ENCODE measurements at places on chromosomes 7 and 10.

DNA sequence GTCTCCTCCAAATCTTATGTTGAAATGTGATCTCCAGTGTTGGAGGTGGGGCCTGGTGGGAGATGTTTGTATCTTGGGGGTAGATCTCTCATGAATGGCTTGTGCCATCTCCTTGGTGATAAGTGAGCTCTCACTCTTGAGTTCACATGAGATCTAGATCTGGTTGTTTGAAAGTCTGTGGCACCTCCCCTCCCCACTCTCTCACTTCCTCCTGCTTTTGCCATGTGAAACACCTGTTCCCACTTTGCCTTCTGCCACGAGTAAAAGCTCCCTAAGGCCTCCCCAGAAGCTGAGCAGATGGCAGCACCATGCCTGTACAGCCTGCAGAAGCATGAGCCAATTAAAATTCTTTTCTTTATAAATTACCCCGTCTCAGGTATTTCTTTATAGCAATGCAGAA is 23.5 kb downstream of the TMEM229A start:
- DNase-seq = no peak

DNA sequence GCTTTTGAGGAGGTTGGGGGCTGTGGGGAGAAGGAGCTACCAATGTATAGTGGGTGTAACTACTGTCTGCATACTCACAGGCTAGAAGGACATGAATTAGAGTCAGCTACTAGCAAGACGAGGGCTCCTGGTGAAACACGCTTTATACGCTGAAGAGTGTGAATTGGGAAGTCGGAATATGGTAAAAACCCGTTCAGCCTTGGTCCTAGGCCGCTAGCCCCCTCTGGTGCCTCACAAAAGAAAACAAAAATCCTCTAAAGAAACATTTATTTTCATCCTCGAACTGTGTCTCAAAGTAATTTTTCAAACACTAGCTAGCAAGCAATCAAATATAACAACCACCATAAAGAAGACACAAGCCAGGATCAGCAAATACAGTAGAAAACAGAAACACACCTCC is 338.1 kb upstream of the SEMA3C start:
- no peak for DNase-seq

DNA sequence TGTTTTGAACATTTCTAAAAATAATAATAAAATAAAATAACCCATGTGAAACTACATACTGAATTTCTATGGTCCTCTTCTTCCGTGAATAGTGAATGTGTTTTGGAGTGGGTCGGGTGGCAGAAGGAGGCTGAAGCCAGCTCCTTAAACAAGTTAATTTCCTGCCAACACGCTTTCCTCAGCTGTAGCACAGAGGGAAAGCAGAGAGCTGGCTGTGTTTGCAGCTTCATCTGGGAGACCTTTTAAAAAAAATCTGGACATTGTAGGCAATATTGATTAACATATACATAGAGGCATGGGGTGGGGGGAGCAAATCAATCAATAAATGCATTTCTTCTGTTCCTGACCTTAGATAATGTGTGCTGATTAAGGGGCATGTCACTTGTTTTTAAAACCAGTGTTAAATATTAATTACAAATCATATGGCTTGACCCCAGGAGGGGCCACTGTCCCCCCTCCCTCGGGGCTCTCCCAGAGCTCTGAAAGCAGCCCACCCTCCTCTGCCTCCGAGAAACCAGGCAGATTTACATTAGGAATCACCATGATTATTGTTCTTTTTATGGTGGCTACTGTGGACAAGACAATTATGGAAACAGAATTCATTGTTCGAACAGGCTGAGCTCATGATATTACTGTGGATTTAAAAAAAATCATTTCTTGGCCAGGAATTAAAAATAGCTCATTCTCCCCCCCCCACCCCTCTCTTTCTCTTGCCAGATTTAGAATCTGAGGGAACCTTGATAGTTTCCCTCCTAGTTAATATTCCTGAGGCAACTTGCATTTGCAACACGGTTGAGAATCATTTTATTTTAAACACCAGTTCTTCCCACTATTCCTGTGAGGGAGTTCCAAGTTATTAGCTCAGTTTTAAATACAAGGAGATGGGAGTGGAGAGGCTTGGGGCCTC is 100.5 kb upstream of the CARD11 start:
- DNase-seq = no peak

- DNase-seq = no peak
Observed at GRCh38 chr7:140656548-140657515, 15.9 kb upstream of the ADCK2 start.

- DNase-seq = no peak
Observed at GRCh38 chr10:89563311-89563710, 27.9 kb upstream of the SLC16A12 start.
